Kidney glomerular epithelial cell (primary cell): ENCODE measurements at places on chromosomes 4 and X.

DNA sequence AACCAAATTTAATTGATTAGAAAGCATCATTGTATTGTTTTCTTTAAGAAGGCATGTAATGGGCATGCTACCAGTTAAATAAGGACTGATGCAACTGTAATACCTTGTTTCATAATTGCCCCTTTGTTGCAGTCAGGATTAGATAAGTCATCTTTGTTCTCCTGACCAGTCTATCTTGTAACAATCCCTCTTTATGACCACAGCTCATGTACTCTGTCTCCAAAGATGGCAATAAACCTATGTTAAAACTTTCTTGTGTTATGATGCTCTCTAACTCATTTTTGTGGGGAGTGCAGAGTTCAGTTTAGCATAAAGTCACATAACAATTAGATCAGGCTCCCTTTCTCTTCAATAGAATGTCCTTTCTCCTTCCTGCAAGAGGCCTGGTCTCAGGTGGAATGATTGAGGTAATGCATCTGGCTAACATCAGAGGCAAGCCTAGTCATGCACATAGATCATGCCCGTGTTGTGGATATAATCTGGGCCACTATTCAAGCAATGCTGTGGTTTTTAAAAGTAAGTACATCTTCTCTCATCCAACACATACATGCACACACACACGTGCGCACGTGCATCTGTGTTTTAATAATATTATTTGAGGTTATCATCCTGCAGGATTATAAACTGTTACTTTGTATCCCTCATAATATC is 45.6 kb downstream of the TMEM154 start:
- DNase-seq: no peak

DNA sequence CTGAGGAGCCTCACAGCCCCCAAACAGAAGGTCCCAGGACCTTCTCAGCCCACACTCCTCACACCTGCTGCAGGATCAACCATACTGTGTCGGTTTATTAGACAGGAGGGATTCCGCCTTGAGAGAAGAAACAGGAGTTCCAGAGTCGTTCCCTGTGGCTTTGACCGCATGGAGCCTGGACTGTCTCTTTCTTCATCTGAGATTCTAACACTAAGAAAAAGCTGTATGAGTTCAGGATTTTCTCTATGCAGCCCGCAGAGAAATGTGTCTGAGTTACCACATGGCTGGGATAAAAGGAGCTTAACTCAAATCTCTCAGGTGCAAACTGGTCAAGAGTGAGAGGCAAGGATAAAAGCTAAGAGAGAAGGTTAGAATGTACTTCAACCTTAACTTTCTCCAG is 126.7 kb downstream of the AFAP1 start:
- DNase-seq: no peak

DNA sequence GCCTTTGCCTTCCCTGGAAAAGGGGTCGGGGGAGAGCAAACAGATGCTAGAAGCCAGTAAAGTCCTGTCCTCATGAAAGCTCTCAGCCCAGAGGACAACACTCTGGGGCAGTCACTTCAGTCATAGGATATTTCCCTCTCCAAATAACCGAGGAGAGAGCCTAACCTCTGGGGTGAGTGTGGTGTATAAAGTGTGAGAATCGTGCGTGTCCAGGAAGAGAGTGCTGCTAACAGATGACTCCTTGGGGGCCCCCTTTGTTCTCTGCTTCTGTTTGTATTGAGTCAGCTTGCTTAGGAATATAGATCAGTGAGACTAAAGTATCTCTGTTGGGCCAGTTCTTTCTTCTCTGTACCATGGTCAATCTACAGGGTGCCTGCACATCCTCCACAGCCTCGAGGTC is 247.2 kb downstream of the PALLD start:
- DNase-seq: no peak

DNA sequence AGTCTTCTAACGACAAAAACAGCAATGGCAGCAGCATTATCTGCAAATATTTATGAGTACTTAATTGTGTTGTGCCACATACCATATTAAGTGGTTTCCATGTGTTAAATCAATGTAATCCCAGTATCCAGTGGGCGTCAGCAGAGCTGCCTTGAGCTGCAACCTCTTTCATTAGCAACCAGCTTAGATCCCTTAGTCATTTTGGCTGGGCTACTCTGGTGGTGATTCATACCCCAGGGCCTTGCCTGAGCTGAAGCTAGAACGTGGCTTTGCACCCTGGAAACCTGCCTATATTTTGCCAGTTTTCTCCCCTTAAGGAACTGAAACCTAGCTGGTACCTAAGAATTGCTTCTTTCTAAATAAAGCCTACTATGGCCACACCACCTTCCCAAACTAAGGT is 474.3 kb upstream of the FTHL17 start:
- DNase-seq: no peak

- DNase-seq: no peak
Observed at GRCh38 chr4:34964613-34965012, 1279.7 kb downstream of the ARAP2 start.

DNA sequence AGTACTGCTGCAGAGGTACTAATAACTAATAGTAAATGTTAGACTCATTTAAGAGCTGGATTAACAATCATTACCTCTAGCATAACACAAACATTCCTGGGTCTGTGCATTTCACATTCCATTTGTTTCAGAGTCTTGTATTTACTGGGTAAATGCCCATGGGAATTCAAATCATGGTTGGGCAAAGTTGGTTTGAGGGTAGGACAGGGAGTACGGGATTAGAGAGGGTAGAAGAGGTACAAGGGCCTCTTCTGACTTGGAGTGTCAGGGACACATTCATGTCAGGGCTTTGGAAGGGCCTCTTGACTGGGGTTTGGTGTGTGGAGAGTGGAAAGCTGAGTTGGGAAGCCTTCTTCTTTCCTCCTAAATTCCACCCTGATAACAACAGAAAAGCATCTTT is 65.9 kb downstream of the WWC2 start:
- DNase-seq: no peak

DNA sequence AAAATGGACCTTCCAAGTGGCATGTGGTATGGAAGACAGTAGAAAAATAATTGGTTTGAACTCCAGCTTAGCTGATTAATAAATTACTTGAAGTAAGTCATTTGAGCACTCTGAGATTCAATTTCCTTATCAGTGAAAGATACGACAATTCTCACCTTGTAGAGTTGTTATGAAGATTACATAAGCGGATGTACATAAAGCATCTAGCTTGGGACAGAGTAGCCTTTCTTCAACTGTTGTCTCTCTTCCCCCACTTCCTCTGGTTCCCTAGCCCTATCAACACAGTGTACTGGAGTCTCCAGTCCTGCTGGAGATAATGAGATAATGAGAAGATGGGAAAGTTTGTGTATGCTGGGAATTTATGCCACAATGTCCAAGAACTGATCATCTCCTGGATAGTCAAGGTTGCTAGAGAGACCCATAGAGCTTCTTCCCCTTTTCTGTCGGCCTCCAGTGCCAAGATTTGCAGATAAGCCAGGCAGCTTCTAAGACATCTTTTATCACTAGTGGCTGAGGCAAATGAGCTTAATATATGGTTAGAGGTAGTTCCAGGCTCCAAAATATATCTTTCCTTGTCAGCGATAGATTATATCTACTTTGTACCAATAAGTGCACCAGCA is 33.9 kb downstream of the VSIG4 start:
- no peak for DNase-seq

DNA sequence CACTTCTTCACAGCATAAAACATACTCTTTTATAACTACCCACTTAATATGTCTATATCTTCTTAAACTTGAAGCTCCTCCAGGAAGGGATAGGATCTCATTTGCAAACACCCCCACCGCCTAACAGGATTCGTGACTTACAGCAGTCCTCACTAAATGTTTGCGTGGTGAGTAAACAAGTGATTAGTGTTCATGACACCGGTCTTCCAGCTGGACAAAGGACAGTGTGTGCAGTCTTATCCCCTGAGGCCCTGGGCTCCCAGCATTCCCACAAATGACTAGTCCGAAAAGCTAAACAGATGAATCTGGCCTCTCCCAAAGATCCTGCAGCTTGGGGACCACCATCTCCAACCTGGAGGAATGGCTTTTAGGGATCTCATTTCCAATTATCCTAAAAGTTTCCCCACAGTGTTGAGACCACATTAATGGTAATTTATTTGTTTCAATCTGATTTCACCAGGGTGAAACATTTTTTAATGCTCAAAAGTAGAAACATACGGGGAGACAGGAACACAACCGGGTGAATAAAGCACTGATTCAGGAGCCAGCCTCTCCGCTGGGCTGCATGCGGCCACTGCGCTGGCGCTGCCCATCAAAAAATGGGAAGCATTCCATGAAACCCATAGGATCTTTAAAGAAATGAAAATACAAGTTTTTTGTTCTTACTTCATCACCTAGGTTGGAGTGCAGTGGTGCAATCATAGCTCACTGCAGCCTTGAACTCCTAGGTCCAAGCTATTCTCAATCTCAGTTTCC is 69.2 kb downstream of the HADH start:
- DNase-seq: no peak

GRCh38 chr4:78627046-78627965 is 75.7 kb downstream of the ANXA3 start:
- DNase-seq: peak; percentile 60

DNA sequence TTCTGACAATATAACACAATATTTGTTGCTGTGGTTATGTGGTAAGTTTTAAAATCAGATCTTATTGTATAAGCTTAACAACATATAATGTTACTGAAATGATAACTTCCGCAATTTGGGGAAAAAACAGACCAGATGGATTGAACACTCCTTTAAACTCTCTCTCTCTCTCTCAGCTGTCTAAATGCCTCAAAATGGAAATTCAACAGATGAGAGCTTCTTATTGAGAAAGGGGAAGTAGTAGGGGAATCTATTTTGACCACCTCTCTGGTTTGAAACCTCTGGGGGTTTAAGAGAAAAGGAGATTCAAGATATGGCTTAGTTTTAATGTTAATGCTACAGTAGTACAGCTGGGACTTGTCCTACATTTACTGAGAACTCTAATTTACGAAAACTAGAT is 40.3 kb downstream of the DMD start:
- no peak for DNase-seq

- DNase-seq: no peak
Observed at GRCh38 chr4:6561706-6562371, 13.2 kb upstream of the MAN2B2 start.

DNA sequence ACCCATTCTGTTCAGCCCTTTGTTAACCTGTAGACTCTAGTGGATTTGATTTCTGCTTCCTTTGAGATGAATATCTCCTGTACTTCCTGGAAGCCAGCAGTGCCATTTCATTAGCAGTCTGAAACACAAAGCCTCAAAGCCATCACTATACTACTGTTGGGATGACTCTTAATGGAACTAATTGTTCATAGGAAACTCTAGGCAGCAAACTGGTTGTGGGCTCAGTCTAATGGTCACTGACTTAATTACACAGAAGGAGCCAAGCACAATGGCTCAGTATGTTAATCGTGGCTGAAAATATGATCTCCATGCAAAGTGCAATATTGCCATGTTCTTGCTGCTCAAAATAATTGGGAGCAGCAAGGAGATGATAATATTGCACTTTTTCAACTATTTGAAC is 262.3 kb downstream of the ARHGAP24 start:
- DNase-seq: no peak

- no peak for DNase-seq
Observed at GRCh38 chr4:184805462-184806228, 20.1 kb downstream of the ACSL1 start.

- no peak for DNase-seq
Observed at GRCh38 chr4:61173799-61174198, 26.3 kb upstream of the ADGRL3 start.

DNA sequence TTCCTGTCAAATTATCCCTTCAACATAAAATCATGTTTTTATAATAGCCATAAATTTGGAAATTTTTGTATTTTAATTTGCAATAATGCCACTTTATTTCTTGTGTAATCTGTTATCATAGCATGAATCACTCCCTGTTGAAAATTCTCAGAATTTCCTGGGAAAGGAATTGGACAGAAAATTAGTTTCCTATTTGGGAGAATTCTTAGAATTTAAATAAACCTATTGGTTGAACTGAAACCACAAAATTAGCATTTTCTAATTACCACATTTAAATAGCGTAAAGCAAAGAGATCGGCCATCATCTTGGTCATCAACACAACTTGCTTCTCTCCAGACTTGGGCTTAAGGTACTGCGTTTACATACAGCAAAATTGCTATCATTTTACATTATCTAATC is at the start of gene CSN1S1:
TSS of gene CSN1S1 (plus strand) at position 301 of the 400 bp plus-strand sequence. CDS start 1,488 bp downstream, outside the sequence.
- no peak for DNase-seq

DNA sequence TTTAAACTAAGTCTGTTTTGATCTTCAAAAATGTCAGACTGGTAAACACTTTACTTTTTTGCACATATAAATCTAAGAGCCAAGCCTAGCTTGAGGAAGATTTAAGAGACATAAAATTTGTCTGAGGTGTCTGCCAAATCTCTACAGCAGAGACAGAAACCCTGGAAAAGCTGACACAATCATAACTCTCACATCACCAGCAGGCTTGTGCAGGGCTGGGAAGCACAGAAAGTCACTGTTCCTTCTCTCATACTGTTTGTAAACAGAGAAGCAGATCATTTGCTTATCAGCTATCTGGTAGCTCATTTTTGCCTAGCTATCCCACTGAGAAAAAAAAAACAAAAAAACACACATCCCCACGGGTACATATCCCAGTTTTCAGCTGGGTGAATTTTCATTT is 7.0 kb downstream of the ENOX2 start:
- no peak for DNase-seq

DNA sequence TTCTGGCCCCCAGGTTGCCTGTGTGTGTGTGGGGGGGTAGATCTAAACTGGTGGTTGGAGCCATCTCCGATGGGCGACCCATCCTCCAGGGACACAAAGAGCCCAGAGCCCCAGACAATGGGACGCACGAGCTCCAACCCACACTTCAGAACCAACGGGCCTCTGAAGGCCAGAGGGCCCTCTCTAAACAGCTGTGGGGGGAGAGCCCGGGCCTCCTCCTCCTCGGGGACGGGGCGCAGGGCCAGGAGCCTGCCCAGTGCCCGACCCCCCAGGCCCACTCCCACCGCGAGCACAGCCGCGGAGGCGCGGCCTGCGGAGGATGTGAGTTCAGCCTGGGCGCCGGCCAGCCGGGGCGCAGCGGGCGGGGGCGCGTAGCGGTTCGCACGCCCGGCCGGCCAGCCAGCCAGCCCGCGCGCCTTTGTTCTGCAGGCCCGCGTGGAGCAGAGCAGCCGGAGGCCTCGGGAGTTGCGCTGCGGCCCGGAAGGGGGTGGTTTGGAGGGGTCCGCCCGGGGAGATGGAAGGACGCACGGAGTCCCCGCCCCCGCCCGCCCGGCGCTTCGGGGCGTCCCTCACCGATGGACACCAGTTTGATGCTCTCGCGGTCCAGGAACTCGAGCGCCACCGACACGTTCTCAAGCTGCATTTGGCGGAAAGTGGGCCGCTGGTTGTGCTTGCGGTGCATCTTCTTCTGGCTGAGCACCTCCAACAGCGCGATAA is 4.0 kb downstream of the FLNA start:
- DNase-seq: no peak

- DNase-seq: no peak
Observed at GRCh38 chr4:16043642-16044498, 40.0 kb downstream of the PROM1 start.
